LoVo (cell line): ENCODE measurements at places on chromosomes 5 and 9.

- peak; percentile 38 for DNase-seq
These were observed 16.5 kb downstream of the GRXCR2 start for GRCh38 chr5:145856285-145856818.

GRCh38 chr5:172911628-172911880 is 47.7 kb upstream of the RPL26L1 start:
- no peak for DNase-seq

GRCh38 chr9:22143799-22144625 is 134.9 kb upstream of the CDKN2B start:
- no peak for DNase-seq

DNA sequence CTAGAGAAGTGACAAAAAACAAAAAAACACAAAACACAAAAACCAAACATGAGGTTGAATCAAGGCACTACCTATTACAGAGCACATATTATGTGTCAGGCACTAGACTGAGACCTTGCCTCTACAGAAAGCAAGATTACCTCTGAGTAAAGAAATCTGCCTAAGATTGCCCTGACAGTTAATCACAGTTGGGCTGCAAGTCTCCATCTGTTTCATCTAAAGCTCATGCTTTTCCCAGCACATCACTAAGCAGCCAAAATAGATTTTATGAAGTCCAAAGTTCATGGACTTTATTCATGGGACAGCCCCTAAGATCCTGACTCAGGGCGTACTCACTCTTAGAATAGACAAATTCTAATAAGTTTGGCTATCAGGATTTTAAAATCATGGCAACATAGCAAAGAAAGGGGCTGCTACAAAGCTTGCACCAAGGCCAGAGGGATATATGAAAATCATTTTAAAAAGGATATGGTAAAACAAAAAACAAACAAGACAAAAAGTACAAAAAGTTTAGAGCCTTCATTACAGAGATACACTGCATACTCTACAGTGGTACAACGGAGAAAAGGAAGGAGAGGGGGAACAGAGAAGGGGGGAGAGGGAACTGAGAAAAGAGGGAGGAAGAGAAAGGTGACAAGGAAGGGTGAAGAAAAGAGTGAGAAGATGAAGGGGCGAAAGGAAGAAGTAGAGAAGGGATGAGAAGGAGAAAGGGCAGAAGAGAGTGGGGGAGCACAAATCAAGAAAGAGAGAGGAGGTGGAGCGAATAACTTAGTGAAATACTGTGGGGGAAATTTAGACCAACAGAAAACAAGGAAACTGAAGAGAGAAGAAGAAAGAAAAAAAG is 58.2 kb downstream of the RICTOR start:
- DNase-seq, result peak; percentile 51

DNA sequence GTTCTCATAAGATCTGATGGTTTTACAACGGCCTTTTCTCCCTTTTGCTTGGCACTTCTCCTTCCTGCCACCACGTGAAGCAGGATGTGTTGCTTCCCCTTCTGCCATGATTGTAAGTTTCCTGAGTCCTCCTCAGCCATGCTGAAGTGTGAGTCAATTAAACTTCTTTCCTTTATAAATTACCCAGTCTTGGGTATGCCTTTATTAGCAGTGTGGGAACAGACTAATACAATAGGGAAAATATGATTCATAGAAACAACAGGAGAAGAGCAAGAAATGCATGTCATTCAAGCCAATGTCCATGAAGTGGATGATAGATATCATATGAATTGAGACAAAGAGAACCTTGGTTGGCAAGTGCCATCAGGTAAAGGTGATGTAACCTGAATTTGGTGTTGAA is 128.3 kb upstream of the HAPLN1 start:
- DNase-seq, result no peak

DNA sequence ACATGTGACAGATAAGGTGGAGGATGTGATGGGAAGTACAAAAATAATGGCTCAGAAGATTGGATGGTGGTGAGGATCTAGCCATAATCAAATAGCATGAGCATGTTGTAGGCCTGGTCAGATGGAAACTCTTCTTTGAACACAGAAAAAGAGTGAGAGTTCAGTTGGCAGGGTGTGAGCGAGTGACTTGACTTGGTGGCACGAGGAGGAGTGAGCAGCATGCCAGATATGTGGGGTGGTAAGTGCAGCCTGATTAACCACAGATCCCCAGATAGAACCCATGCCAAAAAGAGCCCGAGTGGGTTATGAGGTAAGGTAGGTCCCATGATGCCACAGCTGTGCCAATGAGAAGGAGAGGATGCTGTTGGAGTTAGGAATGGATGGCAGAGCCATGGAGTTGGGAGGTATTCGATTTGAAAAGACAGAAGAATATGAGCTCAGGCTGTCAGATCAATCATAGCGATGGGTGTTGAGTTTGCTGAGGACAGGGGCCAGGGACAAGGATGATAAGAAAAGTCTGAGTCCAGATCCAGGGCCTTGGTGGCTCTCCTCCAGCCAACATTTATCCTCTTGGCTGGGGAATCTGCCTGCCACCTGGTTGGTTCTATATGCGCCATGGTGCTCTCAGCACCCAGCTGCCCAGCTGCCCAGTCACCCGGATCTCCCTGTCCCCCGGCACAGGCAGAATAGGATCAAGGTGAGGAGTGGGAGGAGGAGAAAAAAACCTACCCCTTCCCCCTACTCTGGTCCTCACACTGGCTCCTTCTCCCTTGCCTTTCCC is 16.5 kb downstream of the GARNL3 start:
- DNase-seq, result no peak

DNA sequence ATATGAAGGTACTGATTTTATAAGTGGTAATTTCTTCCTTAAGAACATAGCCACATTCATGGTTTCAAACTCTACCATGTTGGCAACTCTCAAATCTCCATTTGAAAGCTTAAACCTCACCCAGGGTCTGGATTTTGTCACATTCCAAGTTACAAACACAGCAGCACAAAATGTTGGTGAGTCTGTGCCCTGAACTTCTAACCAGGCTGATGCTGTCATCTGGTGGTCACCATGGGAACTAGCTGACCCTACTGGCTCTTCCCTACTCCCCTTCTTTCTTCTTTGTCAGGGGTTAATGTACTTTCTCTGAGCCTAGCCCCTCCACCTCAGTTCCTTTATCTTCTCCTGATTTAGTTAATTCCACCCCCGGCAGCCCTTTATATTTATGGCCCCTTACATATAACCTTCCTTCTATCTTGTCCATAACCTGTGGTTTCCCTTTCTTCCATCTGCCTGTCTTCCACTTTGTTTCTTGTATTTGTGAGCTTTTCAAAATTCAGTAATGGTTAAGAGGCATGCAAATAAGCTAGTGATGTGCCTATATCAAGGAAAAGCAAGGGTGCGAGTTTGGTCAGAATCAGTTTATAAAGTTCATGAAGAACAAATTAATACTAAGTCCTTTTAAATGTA is 35.9 kb downstream of the TGFBR1 start:
- DNase-seq, result peak; percentile 34

DNA sequence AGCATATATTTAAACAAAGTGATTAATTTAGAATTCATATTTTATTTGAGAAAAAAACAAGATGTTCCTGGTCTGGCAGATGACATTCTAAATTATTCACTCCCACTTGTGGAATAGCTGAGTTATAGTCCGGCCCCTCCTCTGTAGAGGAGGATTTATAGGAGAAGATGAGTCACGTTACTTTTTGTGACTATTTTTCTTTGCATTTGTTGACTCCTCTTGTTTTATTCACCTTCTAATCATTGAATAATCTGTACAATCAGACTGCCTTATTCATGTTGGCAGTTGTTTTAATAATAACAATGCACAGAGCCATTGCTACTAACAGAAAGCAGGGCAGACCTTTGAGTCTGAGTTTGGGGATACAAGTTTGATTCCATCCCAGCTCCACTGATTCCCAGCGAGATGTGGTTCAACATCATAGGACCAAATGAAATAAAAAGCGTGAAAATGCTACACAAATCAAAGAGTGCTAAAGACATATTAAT is 23.2 kb downstream of the DOCK8 start:
- DNase-seq, result no peak

DNA sequence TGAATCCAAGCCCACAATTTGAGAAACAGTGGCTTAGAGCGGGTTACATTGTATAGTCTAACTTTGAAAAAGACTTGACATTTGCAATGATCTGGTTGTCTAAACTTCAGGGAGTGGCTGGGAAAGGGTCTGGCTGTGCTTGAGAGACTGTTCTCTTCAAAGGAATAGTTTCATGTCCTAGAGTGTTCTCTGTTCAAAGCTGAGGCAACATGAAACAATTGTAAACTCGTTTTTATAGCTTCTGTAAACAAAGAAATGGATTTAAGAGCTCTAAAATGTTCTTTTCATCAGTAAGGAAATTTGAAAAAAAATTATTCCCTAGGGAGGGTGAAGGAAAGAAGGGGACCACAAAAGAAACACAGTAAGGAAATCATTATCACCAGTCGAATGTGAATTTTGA is 41.6 kb downstream of the FOCAD start:
- peak; percentile 16 for DNase-seq

DNA sequence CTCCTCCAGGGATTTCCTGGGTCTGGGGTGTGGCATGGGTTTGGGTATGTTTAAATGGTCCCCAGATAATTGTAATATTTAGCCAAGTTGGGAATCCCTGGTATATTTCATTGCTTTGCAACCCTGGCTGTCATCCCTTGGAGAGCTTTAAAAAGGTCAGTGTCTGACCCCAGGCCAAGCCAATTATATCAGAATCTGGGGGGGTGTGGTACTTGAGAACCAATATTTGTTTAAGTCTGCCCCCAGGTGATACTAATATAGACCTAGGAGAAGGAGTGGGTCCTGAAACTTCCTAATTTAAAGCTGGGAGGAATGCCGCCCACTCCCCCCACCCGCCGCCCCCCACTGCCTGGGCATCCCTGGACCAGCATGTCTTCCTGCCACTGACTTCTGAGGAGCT is 38.2 kb upstream of the SLC2A8 start:
- DNase-seq, result no peak

- no peak for DNase-seq
These were observed 80.3 kb downstream of the EPB41L4A start for GRCh38 chr5:112338681-112339337.

DNA sequence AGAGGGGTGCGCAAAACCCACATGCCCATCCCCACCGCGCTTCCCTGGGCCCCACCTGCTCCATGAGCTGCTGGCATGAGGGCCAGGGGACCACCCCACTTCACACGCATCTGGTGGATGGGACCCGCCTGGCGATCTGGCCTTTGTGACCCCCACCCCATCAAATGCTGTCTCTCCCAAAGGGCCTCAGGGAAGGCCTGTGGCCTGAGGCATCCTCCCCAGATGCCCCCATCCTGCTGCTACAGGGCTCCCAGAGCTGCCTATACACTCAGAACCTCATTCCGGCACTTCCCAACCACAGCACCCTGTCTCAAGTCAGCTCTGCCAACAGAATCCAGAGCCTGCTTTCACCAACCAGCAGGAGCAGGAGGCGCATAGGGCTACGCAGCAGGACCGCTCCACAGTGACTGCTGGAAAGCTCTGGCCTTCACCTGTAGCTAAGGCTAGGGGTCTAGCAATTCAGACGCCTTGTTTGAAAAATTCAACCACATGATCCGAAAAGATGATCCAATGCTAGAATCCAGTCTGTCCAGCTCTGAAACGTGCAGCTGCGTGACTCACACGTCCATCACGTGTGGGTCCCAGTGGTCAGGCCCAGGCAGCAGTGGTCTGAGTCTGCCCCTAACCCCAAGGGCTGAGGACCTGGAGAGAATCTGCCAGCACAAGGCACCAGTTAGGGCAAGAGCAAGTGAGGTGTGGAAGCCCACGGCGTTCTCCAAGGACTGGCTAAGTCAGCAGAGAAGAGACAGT is 1.4 kb upstream of the SNAPC4 start:
- DNase-seq, result no peak

GRCh38 chr9:134139081-134139480 is 3.2 kb downstream of the WDR5 start:
- DNase-seq, result no peak

- no peak for DNase-seq
These were observed 1107.0 kb upstream of the SEMA6A start for GRCh38 chr5:117681431-117682254.

- no peak for DNase-seq
These were observed 76.5 kb downstream of the COL27A1 start for GRCh38 chr9:114231719-114232449.

DNA sequence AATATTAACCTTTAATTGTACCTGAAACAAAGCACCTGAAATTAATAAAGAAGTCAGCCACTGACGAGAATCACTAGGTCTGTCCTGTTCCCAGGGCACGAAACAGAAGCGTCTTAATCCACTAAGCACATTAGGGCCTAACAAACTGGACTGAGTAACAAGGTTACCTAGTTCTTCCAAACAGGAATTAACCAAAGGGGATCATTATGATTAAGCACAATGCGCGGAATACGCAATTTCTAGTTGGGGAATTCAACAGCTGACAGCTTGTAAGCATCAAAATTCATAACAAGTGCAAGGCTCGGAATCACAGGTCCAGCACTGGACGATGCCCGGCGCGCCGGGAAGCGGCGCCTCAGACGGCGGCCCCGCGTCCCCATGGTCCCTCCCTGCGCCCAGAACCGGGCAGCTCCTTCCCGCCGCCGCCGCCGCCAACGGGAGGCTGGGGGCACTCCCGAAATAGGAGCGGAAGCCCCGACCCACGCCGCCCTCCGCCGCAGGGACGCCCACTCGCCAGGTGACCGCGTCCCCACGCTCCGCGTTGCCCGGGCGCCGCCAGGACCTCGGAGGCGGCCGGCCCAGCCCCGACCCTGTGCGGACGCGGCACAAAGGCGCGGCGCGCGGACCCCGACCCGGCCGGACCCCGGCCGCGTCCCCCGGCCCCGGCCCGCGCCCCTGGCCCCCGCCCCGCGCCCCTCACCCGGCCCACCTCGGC is 898 bp downstream of the CAMSAP1 start:
- DNase-seq, result peak; percentile 16

DNA sequence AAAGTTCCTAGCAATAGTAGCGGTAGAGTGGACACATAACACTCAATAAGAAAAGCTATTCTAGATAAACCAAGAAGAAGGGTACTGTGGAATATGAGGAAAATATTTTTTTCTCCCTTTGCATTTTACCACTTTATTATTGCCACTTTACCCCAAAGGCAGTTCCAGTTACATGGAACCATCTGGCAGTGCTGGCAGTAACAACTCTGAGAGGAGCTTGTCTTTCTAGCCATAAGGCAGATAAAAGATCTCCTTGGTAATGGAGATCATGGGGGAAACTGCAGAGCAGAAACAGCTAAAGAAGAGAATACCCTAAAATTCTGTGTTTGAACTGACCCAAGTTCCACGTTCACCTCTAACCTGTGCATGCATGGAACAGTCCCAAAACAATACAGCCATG is 38.5 kb downstream of the UBTD2 start:
- no peak for DNase-seq
